ENCODE measurements at places on chromosomes 4 and X.

DNA sequence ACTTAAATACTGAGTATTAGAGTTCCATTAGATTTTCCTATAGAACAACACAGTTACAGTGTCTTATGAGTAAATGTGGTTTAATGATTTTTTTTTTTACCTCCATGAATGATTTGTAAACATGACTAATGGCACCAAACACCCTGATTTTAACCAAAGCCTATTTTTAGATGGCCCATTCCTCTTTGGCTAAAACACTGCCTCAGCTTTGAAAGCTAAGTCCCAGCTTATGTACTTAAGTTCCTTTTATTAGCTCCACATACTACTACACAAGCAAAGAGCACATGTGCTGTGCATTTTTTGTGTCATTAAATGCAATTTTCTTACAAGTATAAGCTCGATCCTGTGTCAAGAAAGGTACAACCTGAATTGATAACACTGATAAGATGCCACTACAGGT is 575.6 kb upstream of the PITX2 start:
- no peak for DNase-seq

- DNase-seq: no peak
Observed at GRCh38 chr4:139754938-139755337, 89.3 kb downstream of the MGST2 start.

GRCh38 chrX:23993012-23993633 is 33.9 kb downstream of the KLHL15 start:
- DNase-seq: no peak

DNA sequence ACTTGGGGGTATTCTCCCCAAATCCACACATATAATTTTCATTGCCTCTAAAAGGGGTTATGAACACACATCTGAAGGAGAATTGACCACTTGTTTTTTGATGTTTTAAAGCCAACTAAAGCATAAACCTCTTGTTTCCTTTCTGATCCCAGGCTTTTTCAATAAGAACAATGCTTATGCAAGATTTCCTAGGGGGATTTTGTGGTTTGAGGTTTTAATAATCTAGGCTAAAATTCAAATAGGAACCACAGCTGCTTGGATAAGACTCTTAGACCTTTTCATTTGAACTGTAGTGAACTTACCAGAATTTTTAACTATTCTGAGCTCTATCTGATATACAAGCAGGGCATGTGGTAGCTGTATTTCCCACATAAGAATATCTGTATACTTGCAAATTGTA is 651.1 kb downstream of the ANKRD50 start:
- DNase-seq: no peak

- DNase-seq: no peak
Observed at GRCh38 chr4:27684610-27685011, 824.0 kb downstream of the STIM2 start.

DNA sequence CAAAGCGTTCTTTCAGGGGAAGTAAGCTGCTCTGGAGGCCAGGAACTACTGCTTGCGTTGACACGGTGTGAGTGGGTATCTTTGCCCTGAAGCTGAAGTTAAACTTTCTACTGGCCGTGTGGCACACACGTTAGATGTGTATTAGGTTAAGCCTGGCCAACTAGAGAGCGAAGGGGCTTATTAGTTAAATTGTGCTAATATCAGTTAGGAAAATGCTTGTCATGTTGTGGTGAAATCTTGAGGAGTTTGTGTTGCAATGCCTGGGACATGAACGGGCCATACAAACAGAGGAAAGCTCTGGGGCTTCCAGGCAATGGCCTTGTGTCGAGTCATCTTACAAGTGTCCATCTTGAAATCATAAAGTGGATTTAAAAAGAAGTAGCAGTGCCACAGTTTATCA is 62.6 kb downstream of the NSUN7 start:
- no peak for DNase-seq

All from NCI-H1048 (cell line).